ENCODE measurements at places on chromosomes 12 and 14. TPM values are rescaled to one million over a fixed set of nuclear protein-coding genes. Genes with fewer than 3 reads are reported as not detected.

Gene PLCZ1
- total RNA-seq: not detected

Gene TRPV4
- not detected for total RNA-seq

Gene OSGEP
- total RNA-seq: 77.4 TPM

Gene FAM222A
- 2.4 TPM for total RNA-seq

Gene SPRYD4
- total RNA-seq: 5.5 TPM

Gene GALNT16
- 0.02 TPM for total RNA-seq

Gene OR4E2
- total RNA-seq: not detected

Gene SLC2A14
- not detected for total RNA-seq

Gene POTEM
- total RNA-seq: not detected

Gene TXNDC16
- 4.8 TPM for total RNA-seq

Gene STX2
- total RNA-seq: 15.9 TPM

Gene SSTR1
- not detected for total RNA-seq

Gene TXNRD1
- total RNA-seq: 103 TPM

Gene SMIM41
- not detected for total RNA-seq
